ENCODE measurements at places on chromosomes 2 and 18. TPM values are rescaled to one million over a fixed set of nuclear protein-coding genes. Genes with fewer than 3 reads are reported as not detected.

MOGAT1 gene
- not detected for total RNA-seq

GREB1 gene
- 4.3 TPM for total RNA-seq

TTN gene
- total RNA-seq: 0.69 TPM

SP100 gene
- total RNA-seq: 74.6 TPM

FKBP7 gene
- total RNA-seq: 4.6 TPM

Data from lower leg skin (tissue), 4 donors.